ENCODE measurements at places on chromosomes 6 and 20. TPM values are rescaled to one million over a fixed set of nuclear protein-coding genes. Genes with fewer than 3 reads are reported as not detected.

DNA sequence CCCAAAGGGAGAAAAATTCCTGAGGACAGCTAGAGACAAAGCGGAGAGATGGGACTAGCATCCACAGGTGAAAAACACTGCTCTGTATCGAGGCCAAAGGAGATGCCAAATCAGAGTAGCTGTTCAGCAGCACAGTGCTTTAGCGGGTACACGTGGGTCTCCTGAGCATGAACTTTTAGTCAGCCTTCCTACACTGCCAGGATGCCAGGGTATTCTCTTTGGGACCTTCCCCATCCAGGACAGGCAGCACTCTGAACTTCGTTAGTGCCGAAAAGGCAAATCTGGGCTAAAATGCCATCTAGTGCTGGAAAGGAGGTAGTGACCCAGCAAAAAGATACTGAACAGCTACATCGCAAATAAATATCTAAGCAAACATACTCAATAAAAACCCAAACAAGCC is 64.9 kb downstream of the C6orf58 start:
- no peak for DNase-seq

- DNase-seq = no peak
These were observed 67.2 kb downstream of the FOXO3 start for GRCh38 chr6:108627692-108628550.

DNA sequence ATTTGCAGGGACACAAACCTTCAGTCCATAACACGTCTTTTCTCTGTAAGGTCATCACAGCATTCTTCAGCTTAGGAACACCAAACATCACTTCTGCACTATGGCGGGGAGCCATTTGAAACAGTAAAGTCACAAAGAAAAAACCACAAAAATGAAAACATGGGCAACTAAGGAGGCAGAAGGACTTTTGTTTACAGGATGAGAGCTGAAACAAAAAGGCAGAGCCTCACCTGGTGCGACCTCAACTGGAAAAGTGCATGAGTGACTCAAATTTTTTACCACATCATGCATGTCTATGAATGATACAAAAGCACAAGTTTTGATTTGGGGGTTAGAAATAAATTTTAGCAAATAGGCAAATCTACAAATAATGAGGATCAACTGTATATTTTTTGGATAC is 68.2 kb upstream of the TNFAIP3 start:
- DNase-seq = no peak

GRCh38 chr20:52003415-52003814 is 188.2 kb downstream of the ZFP64 start:
- no peak for DNase-seq

The FOXA2 gene
- not detected for total RNA-seq

The SDCBP2 gene
- 3.6 TPM for total RNA-seq

All from sigmoid colon (tissue), 7 donors.